Mucosa of gallbladder (tissue), 1 donor: ENCODE measurements at places on chromosomes 4 and X. TPM values are rescaled to one million over a fixed set of nuclear protein-coding genes. Genes with fewer than 3 reads are reported as not detected.

Gene KLHL13
- 22.6 TPM for total RNA-seq

GRCh38 chrX:124455966-124456365 lies 109.6 kb downstream of the SH2D1A start:
- no peak for DNase-seq

DNA sequence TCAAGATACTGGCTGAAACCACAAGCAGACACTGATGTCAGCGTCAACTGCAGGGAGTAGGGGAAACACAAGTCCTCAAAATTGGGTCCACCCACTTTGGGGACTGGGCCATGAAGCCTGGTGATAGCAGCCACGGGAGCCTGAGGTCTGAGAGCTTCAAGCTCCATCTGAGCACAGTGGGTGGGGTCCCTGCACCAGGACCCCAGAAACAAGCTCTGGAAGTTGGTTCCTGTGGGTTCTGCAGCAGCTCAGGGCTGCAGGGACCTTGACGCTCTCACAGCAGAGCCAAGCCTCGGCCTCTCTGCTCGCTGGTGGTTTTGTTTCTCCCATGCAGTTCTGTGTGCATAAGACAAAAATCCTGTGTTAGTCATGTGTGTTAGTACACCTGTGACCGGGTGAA lies 54.5 kb downstream of the CPLX1 start:
- no peak for DNase-seq

DNA sequence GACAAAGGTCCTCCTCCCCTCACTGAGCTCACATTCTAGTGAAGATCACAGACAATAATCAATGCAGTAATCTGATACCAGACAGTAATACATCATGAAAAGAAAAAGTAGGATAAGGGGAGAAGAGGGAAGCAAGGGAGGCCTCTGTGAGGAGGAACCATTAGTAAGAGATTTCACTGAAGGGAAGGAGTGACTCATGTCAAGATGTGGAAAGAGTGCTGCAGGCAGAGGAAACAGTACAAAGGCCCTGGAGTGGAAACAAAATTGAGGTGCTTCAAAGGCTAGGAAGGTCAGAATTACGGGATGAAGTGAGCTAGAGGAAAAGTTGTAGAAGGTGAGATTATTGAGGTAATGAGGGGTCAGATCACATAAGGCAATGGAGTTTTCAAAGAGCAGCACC lies 38.1 kb downstream of the LAMTOR3 start:
- no peak for DNase-seq

DNA sequence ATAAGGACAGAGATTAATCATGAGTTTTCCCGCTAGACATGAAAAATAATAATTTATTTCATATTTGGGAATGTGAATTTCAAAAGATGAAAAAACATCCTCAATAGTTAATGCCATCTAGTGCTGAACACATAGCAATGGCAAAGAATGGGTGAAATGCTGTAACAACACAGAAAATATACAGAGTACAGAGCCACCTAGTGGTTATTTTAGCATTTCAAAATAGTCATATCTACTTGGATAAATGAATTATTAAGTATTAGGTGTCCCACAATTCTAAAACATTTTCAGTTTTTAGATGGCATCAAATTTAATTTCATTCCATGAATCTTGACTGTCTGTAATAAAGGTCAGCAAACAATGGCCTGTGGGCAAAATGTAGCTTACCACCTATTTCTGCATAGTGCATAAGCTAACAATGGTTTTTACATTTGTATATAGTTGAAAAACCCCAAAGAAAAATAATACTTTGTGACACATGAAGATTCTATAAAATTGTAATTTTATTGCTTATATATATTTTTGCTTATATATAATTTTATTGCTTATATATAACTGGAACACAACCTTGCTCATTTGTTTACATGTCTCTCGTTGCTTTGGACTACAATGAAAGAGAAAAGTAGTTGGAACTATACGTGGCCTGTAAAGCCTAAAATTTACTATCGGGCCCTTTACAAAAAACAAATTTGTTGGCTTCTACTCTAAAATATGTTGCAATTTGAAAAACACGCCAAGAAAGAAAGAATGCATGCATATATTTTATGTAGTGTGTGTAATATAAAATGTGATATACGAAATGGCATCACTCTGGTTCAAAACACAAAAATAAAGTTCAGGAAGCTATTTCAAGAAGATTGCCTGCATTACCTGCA lies 99.1 kb upstream of the FAM47C start:
- no peak for DNase-seq

DNA sequence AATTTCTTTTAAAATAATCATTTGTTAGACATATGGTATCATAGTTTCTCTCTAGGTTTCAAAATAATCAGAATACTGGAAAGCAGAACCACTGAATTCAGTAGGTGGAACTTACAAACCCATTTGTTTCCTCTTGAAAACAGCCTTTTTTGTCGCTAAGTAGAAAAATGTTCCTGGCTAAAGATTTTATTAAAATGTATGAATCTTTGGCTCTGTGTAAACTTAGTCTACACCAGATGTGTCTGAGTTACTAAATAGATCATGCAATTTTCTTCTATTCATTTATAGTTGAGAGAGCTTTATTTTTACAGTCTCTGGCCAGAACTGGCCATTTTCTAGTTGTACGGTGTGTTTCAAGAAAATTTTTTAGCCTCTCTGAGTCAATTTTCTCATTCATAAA lies 1.0 kb downstream of the CYSLTR1 start:
- DNase-seq: no peak

- DNase-seq: no peak
Measured at GRCh38 chrX:107775000-107775733, 420 bp downstream of the TSC22D3 start.
